Stimulated activated CD4-positive, alpha-beta T cell treated with anti-CD3 and anti-CD28 coated beads, Interleukin-1b, Interleukin-23, amount 100 ng/mL, for 1 hour (primary cell): ENCODE measurements at places on chromosomes 11 and 22.

DNA sequence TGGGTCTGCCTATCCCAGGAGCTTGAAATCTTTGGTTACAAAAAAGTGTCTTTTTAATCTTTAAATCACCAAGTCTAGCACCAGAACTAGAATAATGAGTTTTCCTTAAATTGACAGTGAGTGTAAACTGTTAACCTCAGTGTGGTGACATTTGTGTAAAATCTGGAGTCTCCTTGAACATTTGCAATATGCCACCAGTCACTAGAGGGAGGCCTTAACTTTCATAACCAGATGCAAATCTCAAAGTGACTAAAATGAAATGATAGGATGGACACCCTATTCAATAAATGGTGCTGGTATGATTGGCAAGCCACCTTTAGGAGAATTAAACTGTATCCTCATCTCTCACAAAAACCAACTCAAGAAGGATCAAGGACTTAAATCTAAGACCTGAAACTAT lies 8.3 kb upstream of the SCGB1D2 start:
- no peak for DNase-seq

- no peak for DNase-seq
Observed at GRCh38 chr22:46178755-46179505, 28.6 kb downstream of the PPARA start.

DNA sequence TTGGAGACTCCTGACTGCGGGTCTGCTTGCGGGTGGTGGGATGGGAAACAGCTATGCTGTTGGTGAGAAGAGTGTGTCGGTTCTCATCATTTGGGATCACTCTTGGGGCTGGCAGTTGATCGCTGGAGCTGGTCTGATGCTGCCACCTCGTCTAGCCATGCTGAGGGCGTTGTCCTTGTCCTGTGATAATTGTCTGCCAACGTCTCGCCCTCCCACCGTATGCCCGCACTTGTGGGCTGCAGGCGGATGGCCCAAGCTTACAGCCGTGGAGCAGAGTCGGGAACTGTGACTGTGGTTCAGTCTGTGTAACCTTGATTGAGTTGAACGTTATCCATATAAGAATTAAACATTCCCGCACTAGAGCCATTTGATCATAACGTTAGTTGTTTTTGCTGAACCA lies 204.4 kb downstream of the TBC1D22A start:
- no peak for DNase-seq

GRCh38 chr11:116500947-116501602 lies 271.7 kb downstream of the BUD13 start:
- DNase-seq = no peak

DNA sequence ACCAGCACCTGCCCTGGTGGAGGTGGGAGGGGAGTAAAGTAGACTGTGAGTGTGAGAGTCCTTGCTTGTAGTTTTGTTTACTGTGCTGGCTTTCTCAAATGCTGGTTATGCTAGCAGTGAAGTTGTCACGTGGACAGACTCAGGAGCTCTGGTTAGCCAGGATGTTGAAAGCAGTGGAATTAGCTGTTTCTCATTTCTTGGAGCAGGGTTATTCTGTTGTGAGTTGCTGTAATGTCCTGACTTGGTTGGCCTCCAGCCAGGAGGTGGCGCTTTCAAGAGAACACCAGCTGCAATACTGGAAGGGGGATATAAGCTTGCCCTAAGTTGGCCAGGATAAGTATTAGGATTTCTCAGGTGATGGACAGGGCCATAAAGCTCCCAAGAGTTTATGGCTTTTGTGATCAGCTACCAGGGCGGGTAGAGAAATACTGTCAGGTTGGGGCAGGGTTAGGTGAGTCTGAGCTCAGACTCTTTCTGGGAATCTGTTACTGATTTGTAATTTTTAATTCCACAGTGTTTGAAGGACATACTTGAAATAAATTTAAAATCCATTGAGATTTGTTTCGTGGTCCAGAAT lies 13.7 kb downstream of the CYP2D6 start:
- no peak for DNase-seq

DNA sequence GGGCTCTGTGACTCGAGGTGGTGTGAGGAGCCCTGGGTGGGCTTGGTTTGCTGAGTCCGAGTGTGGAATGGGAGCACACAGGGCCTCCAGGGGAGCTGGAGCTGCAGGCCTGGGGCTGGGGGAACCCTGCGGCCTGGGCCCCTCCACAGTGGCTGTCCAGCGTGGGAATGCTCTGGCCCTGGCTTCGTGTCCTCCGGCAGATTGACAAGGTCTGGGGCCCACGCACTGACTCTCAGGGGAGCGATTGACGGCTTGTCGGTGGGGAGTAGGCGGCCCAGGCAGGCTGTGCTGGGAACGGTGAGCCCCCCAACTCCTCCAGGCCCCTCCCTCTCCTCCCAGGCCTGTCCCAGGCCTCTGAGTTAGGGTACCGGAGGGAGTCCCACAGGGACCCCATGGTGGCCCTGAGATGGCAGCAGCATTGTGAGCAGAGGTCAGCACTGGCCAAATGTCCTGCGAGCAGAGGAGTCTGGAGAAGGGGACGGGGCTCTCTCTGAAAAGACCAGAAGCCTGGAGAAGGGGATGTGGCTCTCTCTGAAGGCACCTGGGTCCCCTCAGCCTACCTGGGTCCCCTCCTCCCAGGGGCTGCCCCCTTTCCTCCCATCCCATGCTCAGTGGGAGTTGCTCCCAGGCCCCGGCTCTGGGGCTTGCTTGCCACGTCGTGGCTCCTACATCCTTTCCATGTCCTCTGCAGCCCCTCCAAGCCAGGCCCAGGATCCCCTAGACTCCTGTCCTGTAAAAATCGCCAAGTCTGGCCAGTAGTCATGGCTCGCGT lies 23.8 kb upstream of the MYEOV start:
- DNase-seq = no peak

DNA sequence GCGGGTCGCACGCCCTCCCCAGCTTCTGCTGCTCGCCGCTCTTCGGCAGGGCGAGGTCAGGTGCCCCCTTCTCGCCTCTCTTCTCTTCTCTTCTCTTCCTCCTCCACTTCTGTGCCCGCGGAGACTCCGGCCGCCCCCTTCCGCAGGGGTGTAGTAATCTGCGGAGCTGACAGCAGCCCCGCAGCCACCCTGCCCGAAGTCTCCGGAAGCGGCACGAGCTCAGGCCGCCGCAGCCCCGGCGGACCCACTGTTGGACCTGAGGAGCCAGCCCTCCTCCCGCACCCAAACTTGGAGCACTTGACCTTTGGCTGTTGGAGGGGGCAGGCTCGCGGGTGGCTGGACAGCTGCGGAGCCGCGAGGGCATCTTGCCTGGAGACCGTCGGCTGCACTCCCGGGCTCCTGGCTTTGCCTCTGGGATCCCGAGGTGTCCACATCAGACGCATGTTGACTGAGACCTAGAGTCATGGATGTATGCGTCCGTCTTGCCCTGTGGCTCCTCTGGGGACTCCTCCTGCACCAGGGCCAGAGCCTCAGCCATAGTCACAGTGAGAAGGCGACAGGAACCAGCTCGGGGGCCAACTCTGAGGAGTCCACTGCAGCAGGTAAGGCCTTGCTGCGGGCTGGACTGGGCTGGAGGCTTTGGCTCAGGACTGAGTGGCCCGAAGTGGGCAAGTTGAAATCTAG lies 486 bp downstream of the STIM1 start:
- no peak for DNase-seq

GRCh38 chr11:75945446-75945845 lies 130.4 kb downstream of the UVRAG start:
- no peak for DNase-seq

GRCh38 chr11:125626288-125626950 lies 1.5 kb downstream of the CHEK1 start:
- no peak for DNase-seq

DNA sequence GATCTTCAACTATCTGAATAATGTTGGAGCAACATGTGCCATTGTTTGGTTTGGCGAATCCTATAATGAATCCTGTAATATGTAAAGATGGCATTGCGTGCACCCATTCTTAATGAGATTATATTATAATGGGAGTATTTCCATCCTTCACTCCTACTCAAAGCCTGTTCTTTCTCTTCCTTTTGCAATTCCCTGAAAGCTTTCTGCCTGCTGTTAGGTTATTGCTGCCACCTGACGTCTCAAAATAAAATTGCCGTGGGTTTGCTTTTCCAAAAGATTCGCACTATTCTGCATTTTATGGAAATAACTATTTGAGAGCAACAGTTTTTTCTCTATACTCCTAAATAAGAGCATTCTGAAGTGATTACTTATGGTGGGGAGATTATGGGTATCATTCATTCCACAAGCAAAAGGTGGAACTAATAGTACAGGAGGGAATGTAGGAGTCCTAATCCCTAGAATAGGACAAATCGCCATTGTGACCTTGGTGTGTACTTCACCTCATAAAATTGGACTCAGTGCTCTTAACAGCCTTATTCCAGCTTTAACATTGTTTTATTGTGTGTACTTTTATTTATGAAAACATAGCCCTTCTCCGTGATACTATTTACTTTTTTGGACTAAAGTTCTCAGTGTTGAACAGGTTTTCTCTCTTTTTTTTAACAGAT lies 69.6 kb upstream of the ALKBH3 start:
- DNase-seq = no peak

DNA sequence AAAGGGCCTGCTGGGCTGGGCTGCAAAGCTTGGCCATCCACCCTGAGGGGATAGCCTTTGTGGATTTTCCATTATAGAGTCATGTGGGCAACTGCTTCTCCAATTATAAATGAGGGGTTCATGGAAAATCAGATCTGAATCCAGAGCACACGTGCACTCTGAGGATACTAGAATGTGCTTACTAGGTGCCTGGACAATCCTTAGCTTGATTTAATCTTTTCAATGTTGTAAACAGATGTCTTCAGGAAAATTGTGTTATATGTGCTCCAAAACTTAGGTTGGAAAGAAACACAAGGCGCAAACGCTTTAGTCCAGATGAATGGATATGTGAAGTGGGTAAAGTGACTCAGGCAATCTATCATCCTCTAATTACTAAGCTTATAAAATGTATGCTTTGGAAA lies 92.0 kb downstream of the SLC17A6 start:
- DNase-seq = no peak

DNA sequence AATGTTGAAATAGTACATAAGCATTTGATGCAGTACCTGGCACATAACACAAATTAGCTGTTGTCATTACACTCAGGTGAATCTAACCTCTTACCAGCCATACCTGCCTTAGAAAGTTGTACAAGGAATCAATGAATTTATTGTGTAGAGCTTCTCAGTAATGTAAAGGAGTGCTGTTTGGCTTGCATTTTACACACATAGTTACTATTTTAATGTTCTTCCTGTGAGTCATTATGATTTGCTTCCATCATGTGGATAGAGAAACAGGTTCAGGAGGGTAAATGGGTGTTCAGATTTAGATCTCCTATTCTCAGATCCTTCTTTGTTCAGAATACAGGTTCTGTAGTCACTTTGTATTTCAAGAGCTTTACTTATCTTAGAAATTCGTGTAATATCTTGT lies 27.6 kb upstream of the RCE1 start:
- no peak for DNase-seq

DNA sequence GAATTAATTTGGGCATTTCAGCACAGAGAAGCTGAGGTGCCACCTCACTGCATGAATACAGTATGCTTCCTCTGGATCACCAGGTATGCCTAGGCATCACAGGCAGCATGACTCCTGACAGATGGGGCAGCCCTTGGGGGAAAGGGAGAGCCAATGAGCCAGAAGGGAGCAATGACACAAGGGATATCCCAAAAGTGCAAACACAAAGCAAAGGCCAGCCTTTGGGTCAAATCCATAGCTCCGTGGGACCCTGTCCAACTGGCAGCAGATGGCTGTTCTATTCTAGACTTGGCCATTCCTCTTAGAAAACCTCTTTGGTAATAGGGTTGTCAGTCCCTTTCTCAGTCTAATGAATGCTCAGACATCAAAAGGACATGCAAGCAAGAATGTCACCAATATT lies 73.3 kb downstream of the SERGEF start:
- no peak for DNase-seq

DNA sequence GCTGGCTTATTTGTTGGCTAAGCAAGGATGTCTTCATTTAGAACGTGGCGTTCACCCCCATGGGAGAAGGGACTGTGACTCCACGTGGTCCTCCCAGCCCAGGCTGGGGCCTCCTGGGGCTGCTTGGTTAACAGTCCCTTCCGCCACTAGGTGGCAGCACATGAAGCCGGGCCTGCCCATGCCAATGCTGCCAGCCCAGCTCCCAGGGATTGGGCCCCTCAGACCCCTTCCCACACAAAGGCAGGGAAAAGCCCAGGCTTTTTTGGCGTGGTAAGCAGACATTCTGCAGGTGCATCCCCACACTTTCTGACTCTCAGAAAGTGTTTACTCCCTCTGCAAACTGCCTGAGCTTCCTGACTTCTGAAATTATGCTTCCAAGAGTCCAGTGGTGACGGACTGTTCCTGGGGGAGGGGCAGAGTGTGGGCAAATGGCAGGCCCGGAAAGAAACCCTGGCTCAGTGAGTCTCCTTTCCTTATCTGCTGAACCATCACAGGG lies 3.1 kb downstream of the CBX6 start:
- peak; percentile 65 for DNase-seq

- DNase-seq = no peak
Observed at GRCh38 chr11:118715245-118715831, 35.9 kb upstream of the TREH start.

DNA sequence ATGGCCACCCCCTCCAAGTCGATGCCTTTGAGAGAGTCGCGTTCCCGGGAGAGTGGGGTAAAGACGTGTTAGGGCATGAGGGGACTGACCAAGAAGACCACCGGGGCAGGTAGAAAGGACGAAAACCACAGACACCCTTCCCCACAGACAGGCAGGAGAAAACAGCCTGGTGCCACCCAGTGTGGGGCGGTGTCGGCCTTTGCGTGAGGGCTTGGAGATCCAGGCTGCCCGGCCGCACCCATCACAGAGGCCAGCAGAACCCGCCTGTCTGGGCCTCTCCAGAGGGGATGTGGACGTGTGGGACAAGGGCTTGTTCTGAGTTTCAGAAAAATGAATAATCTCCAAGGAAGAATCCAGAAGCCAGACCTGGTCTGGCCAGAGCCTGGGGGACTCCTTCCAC lies 30.8 kb downstream of the DAGLA start:
- DNase-seq = no peak

GRCh38 chr11:18798799-18799469 lies 7.3 kb upstream of the PTPN5 start:
- DNase-seq = no peak

- DNase-seq = no peak
Observed at GRCh38 chr11:61494381-61494961, 14.1 kb upstream of the LRRC10B start.

DNA sequence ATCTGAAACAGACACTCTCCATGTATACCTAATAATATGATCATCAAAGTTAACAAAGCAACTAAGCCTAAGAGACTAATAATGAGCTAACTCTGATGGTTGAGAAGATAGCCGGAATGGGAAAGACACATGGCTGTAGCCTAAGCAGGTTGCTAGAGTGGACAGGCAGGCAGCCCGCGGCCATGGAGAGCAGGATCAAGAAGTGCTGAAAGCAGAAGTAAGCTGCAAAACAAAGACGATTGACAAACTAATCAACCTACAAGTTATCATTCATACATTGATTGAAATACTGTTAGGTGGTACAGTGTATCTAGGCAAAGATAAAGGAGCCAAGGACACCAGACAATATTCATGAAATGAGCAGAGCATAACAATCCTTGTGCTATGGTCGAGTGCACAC lies 29.3 kb downstream of the SLN start:
- DNase-seq = no peak

- no peak for DNase-seq
Observed at GRCh38 chr11:47183969-47184368, 2.3 kb downstream of the PACSIN3 start.

GRCh38 chr22:50199829-50200460 lies 866 bp upstream of the SELENOO start:
- DNase-seq = no peak

GRCh38 chr11:119509969-119510401 lies 87.0 kb upstream of the THY1 start:
- no peak for DNase-seq

- no peak for DNase-seq
Observed at GRCh38 chr11:5467527-5467926, 18.4 kb downstream of the OR51I2 start.

GRCh38 chr11:93559681-93560080 lies 16.5 kb upstream of the SMCO4 start:
- no peak for DNase-seq
